GM12878 (cell line): ENCODE measurements at places on chromosomes 6 and 20.

DNA sequence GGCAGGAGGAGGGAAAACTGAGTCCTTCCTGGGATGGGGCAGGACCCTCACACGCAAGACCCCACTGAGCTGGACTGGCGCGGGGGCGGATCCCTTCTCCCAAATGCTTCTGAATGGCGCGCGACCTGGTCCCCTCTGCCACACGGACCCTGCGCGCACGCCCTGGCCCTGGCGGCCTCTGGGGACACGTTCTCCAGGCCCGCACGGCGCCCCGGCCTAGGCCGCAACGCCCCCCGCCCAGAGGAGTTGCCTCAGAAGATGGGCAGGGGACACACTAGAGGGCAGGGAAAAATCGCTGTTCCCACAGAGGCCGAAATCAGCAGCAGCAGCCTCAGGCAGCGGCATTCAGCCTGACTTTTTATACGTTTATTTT is 45.2 kb upstream of the OSTM1 start:
- DNase-seq: no peak

DNA sequence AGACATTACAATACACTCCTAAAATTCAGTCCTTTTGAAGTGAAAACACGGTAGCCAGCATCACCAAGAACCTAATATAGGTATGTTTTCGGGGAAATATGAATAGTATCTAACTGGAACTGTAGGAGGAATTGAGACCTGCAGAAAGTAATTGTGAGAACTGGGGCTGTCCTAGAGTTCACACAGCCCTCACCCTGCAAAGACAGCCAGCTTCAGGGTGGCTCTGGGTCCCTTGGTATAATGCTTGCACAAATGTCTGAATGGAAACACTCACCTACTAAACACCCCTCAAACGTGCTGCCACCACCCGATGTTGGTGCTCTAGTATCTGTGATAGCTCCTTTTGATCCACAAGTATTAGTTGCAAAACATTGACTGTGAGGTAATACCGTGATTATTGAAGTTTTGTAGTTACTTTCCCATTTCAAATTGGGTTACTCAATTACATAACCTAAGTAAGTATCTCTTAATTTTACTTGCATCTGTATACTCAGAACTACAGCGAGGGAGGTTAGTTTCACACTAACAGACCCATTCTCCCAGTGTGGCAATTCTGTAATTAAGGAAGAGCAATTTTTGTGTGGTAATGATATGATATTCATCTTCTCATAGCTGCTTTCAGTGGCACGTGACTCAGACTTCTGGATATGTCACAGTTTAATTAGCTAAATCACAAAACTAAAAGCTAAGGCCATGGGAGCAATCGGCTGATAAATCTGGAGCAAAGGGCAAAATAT is 129.5 kb downstream of the INSM1 start:
- no peak for DNase-seq

DNA sequence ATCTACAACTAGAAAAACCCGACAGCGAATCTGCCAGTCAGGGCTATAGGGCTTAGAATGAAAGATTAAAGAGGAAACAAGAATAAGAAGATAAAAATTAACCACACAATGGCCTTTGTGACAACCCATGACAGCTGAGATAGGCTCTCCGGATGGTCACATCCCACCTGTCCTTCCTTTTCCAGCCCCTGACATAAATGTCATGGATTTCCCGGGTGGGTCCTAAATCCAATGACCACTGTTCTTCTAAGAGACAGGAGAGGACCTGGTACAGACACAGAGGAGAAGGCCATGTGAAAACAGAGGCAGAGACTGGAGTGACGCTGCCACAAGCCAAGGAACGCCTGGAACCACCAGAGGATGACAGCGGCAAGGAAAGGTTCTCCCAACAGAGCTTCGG is 41.8 kb downstream of the ATXN1 start:
- no peak for DNase-seq

- DNase-seq: no peak
Measured at GRCh38 chr20:10495173-10495572, 60.1 kb downstream of the SLX4IP start.

DNA sequence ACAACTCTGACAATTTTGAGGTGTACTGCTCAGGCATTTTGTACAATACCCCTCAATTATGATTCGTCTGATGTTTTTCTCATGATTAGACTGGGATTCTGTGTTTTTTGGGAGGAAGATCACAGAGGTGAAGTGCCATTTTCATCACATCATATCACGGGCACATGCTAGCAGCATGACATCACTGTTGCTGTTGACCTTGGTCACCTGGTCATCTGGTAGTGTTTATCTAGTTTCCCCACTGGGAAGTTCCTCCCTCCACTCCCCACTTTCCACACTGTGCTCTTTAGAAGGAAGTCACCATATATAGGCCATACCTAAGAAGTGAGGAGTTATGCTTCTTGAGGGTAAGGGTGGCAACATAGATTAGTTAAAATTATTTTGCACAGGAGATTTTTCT is 20.8 kb downstream of the GCM2 start:
- no peak for DNase-seq

DNA sequence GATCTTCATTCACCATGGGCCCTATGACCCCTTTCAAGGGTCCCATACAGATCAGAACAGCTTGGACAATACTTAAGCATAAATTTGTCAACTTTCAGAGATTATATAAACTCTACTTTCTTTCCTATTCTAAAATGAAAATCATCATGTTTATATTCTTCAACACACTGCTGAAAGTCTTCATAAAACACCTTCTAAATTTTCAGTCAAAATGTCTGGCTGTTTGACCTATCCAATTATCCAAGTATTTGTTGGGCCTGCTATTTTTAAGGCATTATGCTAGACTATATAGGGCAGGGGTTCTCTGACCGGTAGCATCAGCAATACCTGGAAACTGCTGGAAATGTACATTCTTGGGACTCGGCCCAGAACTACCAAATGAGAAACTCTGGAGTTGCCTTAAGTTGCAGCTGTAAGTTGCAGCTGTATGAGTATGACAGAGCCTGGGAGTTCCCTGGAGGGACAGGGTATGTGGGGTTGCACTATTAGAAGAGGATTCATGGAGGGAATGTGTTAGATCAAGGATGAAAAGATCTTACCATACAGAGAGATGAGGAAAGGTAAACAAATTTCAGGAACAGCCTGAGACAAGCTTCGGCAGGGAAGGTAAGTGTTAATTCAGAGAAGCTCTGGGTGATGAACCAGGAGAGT is 293.0 kb downstream of the ADGB start:
- DNase-seq: no peak

GRCh38 chr6:29142309-29142708 is 28.4 kb upstream of the OR2J2 start:
- DNase-seq: no peak

GRCh38 chr6:149467265-149467664 is 17.5 kb downstream of the ZC3H12D start:
- no peak for DNase-seq

- no peak for DNase-seq
Measured at GRCh38 chr6:83193747-83194566, 800 bp downstream of the RWDD2A start.

GRCh38 chr6:112188906-112189305 is 65.5 kb downstream of the LAMA4 start:
- no peak for DNase-seq

DNA sequence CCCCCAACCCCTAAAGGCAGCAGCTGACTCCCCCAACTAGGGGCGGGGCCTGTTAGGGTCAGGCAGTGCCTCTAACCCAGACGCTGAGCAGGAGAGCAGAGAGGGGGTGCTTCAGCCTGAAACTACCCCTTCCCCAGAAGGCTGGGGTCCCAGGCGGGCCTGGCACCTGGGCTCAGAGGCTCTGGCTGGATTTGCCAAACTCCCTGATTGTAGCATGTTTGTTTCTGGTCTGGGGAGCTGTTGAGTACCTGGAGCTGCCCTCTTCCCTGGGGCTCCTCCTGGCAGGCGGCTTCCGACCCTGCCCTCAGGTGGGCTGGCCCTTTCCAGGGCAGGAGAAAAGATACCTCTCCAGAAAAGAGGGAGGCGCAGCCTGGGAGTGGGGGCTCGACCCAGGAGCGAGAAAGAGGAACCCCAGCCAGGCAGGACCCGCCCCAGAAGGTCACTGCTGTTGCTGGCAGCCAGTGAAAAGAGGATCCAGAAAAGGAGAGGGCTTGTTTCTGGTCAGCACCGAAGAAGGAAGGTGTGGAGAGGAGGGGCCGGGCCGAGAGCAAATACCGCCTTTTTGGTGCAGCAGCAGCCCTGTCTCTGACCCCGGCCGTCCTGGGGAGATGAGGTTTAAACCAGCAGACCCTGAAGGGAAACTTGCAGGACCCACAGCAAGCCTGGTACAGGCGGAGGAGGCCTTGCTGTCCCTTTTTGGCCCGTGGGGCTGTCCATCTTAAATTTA is 810 bp upstream of the ABHD16B start:
- DNase-seq: no peak

- no peak for DNase-seq
Measured at GRCh38 chr20:53723621-53724020, 130.0 kb upstream of the ZNF217 start.

- no peak for DNase-seq
Measured at GRCh38 chr20:51348876-51349275, 193.6 kb downstream of the NFATC2 start.

DNA sequence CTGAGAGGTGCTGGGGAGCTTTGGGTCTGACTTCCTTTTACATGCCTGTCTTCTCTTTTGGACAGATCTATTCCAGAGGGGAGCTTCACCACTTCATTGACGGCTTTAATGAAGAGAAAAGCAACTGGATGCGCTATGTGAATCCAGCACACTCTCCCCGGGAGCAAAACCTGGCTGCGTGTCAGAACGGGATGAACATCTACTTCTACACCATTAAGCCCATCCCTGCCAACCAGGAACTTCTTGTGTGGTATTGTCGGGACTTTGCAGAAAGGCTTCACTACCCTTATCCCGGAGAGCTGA is 13.1 kb downstream of the PRDM1 start:
- no peak for DNase-seq

DNA sequence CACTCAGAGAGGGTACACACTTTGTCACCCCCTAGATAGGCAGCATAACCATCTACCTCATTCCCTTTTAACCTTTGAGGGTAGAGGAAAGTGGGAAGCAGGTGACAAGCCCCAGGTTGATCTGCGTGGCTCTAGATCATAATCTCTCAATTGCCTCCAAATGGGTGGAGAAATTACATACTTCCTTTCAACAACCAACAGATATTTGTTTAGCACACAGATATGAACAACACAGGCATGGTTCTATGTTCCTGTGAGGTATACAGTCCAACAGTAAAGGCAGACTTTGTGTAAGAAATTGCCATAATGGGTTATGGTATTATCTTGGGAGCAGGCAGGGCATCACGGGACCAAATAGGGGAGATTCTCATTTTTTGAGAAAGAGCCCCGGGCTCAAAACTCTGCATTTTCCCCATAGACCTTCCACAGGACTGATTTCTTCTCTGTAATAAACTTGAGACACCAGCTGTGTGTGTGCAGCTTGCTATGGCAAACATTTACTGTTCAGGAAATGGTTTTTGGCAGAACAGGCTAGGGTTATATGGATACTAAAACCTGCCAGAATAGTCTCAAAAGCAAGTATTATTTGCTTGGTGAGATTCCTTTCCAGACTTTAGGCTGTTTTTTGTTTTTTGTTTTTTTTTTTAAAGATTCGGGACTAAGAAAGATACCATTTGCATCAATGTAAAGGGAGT is 126.2 kb downstream of the CD164 start:
- DNase-seq: no peak

- DNase-seq: no peak
Measured at GRCh38 chr20:19688031-19688806, 69.8 kb upstream of the RIN2 start.

DNA sequence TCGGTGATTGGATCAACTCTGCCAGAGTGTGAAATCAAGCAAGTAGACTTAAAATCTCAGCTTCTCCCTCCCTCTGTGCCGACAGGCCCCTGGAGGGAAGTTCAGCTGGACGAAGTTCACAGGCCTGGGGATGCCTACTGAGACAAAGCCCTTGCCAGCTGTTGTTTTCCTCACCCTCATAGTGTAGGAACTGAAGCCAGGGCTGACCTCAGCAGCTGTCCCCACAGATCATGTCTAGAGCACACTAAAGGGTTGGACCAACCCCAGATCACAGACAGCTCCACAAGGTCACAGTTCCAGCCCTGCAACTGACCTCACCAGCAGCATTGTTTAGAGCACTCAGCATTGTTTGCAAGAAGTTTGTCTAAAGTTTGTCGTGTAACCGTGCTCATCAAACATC is 261.9 kb upstream of the ECI2 start:
- DNase-seq: no peak

GRCh38 chr6:16139556-16139955 is 10.7 kb downstream of the MYLIP start:
- no peak for DNase-seq

GRCh38 chr6:6704103-6705060 is 115.9 kb downstream of the LY86 start:
- DNase-seq: no peak

GRCh38 chr6:131082335-131082734 is 19.3 kb upstream of the EPB41L2 start:
- DNase-seq: no peak

DNA sequence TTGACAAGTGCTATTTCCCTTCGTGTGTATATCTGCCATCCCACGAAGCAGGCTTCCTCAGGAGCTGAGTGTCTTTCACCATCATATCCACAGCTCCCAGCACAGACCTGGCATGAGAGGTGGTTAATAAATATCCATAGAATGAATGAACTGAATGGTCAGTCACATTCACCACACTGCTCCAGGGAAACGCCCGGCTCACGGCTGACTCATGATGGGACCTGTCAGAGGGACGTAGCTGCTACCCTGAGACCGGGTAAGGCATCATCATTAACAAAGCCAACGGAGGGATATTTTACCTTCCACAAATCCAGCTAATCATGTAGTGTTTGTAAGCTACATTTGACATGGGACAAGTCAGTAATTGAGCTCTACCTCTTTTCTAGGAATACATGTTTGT is 12.5 kb downstream of the AGPAT4 start:
- no peak for DNase-seq

DNA sequence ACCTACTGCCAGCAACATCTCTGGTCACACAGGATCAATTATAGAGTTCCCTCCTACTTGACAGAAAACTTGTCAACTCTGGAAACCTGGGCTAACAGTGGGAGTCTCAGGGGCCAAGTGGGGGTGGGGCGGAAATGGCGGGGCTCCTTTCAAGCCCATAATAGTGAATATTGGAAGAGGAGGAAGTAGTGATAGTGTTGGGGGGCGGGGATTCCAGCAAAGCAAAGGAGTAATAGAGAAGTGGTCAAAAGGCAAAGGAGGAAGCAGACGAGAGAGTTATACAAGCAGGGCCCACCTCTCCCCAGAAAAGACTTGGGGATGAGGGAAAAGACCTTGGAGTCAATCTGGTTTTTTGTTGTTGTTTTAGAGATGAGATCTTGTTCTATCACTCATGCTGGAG is 2.1 kb downstream of the DEF6 start:
- no peak for DNase-seq

DNA sequence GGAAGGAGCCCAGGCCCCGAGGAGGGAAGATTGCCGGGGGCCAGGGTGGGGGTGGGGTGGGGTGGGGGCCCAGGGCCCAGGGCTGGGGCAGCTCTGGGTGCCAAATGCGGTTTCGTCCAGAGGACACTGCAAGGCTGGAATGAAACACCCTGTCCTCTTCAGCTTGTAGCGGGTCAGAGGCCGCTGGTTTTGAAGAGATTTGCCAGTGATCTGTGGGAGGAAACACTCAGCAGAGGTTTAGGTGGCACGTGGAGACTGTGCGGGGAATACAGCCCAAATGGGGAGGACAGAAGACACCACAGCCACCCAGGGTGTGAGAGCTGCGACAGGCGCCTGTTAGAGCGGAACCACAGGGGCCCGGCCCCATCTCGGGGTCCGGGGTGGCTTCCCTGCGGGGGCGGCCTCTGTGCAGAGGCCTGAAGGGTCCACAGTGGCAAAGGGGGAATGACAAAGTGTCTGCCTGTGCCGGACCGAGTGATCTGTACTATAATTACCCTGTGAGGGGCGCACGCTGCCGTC is 29.2 kb downstream of the FRMD1 start:
- DNase-seq: no peak
